ENCODE measurements at places on chromosomes 2 and 18.

GRCh38 chr2:218354850-218355443 is 1.7 kb upstream of the CATIP start:
- no peak for DNase-seq

GRCh38 chr18:60649107-60649506 is 276.5 kb upstream of the MC4R start:
- DNase-seq, result no peak

GRCh38 chr2:75311993-75312392 is 112.7 kb upstream of the TACR1 start:
- DNase-seq, result no peak

DNA sequence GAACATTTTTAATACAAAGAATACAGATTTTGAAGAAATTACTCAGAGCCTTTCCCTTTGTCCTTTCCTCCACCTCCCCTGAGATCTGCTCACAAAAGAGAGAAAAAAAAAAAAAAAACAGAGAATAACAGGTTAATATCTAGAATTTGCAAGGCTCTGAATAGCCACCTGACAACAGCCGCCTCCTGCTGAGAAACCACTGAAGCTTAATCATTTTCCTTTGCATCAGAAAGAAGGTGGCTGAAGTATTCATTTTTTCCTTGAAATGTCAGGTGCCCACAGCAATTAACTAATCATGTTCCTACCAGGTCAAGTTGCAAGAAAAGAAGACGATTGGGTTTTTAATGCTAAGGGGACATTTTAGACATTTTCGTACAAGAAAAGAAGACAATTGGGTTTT is 21.2 kb downstream of the CNTNAP5 start:
- DNase-seq, result no peak

DNA sequence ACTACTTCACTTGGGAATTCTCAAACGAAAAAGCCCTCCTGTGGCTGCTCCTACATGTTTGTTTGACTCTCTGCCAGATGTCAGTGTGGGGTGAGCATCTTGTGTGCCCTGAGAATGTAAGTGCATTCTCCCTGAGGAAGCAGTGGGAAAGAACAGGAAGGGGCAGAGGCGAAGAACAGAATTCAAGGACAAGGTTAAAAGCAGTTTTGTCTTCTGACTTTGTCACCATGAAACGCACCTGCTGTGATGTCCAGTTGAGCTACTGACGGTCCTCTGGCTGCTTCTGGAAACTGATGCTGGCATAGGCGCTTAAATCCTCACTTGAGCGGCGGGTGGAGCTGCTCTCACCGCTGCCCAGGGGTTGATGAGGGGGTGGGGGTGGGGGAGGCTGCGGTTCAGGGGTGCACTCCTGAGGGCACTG is 4.9 kb downstream of the IRS1 start:
- no peak for DNase-seq

DNA sequence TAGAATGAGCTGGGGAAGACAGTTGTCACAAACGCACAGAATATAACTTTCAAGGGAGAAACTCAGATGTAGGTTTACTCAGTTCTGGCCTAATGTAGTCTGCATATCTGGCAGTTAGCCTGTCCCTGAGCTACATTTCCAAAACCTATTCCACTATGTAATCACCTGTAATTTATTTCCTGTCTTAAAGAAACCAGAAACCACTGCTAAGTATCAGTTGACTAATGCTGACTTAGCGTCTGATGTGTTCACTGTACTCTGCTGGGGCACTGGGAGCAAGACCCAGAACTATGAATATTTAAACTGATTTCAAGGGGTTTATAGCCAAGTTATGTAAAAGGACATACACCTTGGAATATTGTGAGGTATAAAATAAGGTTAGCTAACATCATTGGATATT is 1995.2 kb upstream of the PIK3C3 start:
- no peak for DNase-seq

GRCh38 chr18:31487246-31488015 is 10.5 kb upstream of the DSG2 start:
- DNase-seq, result peak; percentile 5

- no peak for DNase-seq
Observed at GRCh38 chr2:240928476-240929363, 22.6 kb downstream of the CROCC2 start.

GRCh38 chr2:162925595-162925994 is 87.0 kb upstream of the KCNH7 start:
- DNase-seq, result no peak

DNA sequence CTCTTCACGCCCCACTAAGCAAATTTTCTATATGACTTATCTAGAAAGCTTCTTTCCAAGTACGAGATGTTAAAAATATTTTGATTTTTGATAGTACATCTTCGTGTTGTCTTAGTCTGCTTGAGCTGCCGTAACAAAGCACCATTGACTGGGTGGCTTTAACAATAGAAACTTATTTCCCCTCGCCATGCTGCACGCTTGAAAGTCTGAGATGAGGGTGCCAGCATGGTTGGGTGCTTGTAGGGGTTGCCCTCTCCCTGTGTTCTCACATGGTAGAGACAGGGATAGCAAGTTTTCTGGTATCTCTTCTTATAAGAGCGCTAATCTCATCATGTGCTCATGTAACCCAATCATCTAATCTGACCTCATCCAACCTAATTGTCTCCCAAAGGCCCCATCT is 106.2 kb downstream of the TANC1 start:
- DNase-seq, result no peak

DNA sequence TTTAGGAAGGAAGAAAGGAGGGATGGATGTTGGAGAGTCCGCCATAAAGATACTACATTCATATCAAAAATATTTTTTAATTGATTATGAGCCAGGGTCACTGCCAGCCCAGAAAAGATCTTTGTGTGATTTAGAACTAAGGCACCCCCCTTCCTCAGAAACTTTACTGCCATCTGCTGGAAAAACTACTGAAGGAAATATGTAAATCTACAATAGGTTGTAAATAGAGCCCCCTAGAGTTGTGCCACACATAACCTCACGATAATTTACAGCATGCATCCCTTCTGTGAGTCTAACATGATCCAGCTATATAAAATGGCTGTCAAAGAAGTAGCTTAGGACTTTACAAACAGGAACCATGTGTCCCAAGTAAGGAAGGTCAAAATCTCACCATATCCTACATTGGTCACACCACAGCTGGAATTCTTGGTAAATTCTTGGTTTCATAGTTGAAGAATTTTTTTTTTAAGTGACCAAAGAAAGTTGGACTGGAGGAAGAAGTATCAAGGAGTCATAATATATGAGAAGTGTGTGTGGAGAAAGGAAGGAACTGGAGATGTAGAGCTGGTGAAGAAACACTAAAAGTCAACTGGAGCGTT is 152.5 kb downstream of the CYP26B1 start:
- DNase-seq, result peak; percentile 60

DNA sequence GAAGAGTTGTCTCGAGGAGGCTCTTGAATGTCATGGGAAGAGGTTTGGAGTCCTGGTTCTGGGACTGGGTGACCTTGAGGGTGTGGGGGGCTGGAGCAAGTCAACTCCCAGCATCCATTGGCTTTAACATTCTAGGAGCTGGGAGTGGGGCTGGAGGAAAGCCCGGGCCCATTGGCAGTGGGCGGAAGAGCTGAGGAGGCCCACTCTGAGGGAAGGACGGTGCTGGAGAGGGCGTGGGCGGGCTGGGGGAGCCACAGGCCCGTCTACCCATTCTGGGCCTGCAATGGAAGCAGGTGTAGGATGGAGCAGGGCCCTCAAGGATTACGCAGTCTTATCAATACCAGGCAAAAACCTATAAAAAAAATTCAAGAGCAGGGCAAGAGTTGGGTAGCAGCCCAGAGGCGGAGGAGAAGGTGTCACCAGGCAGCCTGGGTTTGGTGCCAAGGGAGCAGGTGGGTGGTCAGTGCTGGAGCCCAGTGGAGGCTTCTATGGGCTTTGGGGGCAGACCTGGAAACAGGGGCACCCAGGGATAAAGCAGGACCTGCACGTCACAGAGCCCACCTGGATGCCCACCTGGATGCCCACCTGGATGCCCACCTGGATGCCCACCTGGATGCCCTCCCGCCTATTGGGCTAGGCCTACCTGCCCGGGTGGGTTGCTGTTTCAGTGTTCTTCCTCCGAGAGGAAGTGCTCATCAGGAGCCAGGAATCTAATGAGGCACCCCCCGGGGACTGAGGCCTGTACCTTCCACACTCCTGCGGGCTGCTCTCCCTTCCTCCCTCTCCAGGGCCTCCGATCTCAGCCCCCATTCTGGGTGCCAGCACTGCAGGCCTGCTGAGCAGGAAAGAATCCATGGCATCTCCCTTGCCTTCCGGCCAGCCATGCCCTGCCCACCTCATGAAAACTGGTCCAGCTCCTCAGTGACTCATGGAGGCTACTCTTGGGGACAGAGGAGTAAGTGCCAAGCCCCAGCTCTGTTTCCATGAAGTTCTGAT is 71.3 kb downstream of the CTIF start:
- peak; percentile 68 for DNase-seq

GRCh38 chr2:119574108-119574815 is 30.0 kb downstream of the CFAP221 start:
- no peak for DNase-seq

DNA sequence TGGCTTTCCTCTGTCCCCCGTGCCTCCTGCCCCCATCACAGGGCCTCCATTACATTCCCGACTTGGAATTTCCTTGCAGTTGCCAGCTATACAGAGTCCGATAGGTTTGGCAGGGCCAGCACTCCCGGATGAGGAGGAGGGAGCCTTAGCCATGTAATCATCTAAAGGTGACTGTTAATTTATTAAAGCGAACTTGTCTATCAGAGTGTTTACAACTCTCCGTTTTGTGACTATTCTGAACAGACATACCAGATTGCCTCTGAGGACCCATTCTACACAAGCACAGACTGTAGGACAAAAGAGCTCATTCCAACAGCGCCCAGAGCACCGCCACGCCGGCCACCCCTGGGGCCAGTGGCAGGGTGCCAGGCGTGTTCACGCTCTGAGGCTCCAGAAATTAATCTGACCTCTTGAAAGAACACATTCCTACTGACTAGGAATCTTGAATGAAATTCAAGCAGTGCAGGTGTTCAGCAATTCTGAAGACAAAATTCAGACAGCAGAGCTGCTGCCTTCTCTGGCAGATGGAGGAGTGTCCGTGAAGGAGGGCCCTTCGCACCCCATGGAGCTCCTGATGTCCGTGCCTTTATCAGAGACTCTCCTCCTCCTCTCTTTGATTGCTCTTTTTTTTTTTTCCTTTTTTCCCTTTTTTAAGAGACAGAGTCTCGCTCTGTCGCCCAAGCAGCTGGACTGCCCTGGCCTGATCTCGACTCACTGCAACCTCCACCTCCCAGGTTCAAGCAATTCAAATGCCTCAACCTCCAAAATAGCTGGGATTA is 58.1 kb upstream of the RALBP1 start:
- peak; percentile 74 for DNase-seq
